Inflammatory macrophage treated with lipopolysaccharide for 1 hour (primary cell): ENCODE measurements at places on chromosomes 11 and 22.

DNA sequence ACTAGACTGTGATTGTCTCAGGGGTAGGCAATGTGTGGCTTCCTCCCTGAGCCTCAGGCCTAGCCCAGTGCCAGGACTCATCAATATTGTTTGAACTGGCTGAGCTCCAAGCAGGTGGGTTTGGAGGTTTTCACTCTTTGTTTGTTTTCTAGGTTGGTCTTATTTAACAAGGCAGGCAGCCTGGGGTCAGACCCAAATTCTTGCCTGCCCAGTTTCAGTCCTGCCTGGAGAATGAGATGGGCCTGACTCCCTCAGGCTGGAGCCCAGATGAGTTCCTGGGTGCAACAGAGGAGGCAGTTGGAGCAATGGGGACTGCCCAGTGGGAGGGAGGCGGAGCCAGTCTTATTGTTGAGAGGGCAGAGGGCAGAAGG is 28.3 kb upstream of the TP53I11 start:
- DNase-seq = no peak

GRCh38 chr11:40100781-40101180 is 1358.7 kb downstream of the LRRC4C start:
- no peak for DNase-seq

- no peak for DNase-seq
These were observed 116.2 kb downstream of the NECTIN1 start for GRCh38 chr11:119612814-119613213.

GRCh38 chr11:9606809-9607510 is 33.5 kb downstream of the WEE1 start:
- DNase-seq = no peak

- DNase-seq = no peak
These were observed 5.8 kb upstream of the NECTIN1 start for GRCh38 chr11:119734788-119735187.

- DNase-seq = no peak
These were observed 73.1 kb downstream of the ELP4 start for GRCh38 chr11:31582697-31583096.

- DNase-seq = no peak
These were observed 743.4 kb upstream of the CNTN5 start for GRCh38 chr11:98277251-98277912.

- DNase-seq = peak; percentile 67
These were observed 4.2 kb upstream of the FXYD2 start for GRCh38 chr11:117828611-117829368.

GRCh38 chr22:20148414-20148813 is 2.4 kb downstream of the CCDC188 start:
- no peak for DNase-seq

GRCh38 chr11:46386005-46386578 is 4.6 kb downstream of the MDK start:
- DNase-seq = peak; percentile 22

GRCh38 chr11:126647735-126648134 is 292.2 kb downstream of the ST3GAL4 start:
- no peak for DNase-seq

DNA sequence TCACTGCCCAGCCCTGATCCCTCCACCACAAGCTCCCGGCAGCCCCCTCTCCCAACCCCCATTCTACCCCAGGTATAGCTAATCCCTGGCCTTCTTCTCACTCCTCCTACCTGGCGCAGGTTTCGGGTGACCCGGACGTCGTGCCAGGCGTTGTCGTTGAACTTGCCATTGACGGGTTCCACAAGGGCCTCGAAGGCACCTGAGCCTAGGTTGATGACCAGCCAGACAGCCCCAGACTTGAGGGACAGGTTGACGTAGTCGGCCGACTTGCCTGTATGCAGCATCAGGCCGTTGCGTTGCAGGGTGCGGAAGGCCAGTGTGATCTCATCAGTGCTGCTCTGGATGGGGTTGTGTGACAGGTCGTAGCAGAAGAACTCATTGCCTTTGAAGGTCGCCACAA is 37.5 kb downstream of the NRXN2 start:
- DNase-seq = no peak

DNA sequence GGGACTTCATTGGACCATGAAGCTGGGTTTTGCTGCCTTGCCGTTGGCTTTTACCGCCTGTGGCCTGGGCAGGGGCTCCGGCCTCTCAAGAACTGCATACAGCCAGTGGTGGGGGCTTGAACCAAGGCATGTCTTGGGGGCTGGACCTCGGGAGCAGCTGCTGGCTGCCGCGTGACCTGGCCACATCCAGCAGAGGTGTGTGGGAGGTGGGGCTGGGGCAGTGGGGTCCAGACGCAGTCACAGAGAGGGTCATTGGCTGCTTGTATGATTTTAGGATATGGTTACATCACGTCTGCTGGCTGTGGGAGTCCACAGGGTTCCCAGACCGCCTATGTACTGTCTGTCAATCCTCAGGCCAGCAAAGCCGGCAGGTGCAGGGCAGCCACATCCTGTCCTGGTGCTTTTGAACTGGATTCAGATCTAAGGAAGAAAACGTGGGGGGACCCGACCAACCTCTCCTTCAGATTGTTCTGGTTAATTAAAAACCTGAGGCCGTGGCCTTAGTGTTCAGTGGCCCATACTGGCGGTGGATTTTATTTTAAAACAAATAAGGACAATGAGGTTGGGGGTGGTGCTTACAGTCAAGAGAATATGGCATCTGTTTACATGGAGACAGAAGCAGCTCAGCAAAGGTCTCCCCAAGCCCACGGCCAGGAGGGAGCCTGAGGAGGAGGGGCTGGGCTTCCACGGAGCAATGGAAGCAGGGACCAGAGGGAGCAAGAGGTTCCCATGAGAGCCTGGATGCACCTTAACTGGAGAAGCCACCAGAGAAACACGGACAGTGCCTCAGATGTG is 426.0 kb downstream of the TBC1D22A start:
- DNase-seq = no peak

GRCh38 chr22:46876357-46876934 is 114.0 kb downstream of the TBC1D22A start:
- no peak for DNase-seq

DNA sequence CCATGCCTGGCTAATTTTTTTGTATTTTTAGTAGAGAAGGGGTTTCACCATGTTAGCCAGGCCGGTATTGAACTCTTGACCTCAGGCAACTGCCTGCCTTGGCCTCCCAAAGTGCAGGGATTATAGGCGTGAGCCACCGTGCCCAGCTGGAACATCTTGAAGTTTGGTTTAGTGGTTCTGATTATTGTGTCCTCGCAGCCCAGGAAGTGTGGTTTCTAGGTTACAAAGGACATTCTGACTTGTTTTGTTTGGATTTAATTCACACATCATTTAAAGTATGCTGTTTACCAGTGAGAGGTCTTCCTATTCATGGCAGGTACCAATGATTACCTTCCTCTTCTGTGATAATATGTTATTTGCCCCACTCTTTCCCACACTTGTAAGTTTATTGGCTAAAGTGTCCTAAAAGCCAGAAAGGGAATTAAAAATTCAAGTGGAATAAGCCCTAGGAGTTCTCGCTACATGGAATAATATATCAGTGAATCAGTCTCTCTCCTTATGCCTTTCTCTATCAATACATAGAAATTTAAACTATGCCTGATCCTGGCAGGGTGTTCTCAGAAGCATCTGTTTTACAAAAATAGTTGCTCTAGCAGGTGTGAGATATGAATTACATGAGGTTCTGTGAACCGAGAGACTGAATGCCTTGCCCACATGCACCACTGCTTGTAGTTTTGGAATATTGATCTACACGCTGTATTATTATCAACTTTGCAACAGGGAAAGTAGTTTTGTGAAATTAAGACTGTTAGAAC is 263.1 kb downstream of the DDX10 start:
- DNase-seq = no peak

DNA sequence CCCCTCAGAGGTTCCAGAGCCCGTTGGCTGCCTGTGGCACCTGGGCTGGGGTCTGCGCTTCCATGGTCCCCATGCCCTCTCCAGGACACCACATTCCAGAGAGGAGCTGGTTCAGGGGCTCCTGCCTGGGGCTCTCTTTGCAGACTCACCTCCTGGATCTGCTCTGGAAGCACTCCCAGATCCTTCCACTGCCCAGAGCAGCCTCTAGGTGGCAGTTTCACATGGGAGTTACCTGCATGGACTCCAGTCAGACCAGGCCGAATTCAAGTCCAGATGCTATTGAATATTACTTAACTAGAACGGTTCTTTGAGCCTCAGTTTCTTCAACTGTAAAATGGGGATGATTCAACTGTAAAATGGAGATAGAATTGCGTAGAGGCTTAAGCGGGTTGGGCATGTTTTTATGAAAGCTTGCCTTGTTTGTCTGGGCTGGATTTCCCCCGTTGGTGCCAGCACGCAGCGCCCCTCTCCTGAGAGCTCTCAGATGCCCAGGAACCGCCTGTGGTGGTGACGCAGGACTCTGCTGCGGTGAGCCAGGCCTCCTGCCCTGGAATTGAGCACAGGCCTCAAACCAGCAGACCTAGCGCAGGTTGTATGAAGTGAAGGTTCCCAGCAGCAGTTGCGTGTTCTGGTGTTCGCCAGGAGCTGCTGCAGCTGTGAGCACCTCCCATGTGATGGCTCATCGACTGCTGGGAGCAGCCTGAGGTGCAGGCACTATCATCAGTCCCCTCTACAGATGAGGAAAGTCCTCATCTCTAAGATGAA is 44.2 kb downstream of the LMO1 start:
- no peak for DNase-seq

- DNase-seq = no peak
These were observed 11.6 kb downstream of the PLAAT4 start for GRCh38 chr11:63548178-63548577.

GRCh38 chr11:68414496-68415221 is 45.9 kb upstream of the PPP6R3 start:
- DNase-seq = no peak

GRCh38 chr11:5712507-5712906 is 22.9 kb downstream of the TRIM22 start:
- no peak for DNase-seq

DNA sequence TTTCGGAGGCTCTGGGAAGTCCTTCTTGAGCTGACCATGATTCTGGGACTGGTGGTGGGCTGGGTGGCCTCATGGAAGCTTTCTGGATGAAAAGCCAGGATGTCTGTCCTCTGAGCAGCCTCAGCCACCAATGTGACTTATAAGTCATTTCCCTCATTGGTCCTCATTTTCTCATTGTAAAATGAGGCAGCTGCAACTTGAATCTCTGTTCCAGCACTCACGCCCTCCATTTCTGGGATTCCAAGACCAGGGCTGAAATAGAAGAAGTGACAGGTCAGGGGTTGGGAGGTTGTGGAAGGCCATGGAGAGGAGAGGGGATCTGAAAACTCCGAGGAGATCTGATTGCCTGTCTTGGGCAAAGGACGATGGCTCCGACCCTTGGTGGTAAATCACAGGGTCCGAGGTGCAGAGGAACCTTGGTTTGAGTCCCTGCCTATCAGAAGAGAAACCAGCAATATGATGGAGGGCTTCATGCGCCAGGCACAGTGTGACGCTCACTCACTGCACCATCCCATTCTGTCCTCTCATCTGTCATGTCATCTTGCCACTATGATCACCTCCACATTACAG is 38.3 kb downstream of the TSPAN18 start:
- no peak for DNase-seq

- no peak for DNase-seq
These were observed 127.3 kb downstream of the MORC2 start for GRCh38 chr22:30841273-30841672.

DNA sequence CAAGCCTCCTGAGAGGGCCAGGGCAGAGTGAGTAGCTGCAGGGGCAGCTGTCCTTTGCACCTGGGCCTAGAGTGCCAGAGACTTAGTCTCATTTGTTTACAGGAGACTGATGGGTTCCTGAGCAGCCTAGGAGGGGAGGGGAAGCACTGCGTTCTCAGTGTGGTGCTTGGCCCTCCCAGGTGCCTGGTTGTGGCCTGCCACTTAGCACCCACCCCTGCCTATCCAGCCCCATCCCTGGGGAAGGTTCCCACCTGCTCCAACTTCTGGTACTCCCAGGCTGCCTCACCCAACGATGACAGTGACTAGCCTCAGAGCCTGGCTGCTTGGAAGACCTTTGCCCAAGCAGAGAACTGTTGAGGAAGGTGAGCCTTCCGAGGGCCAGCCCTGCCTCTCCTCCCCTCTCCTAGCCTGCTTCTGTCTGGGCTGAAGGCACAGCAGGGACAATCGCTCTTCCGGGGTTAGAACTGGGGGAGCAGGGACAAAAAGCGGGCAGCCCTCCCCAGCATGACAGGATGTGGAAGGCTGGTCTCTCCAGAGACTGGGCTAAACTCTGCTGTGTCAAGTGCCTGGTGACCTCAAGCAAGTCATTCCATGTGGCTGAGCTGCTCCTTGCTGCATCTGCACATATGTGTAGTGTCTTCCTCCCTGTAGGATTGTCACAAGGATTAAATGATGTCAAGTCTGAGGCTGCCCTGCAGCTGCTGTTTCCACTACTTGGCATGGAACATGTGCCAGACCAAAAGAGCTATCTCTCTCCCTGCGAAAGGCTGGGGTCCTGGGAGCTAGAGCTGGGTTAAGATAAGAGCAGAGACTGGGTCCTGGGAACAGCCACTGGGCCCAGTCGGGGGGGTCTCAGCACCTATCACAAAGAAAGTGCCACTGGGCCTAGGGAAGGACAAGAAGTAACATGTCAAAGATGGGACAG is 9.9 kb downstream of the KCNQ1OT1 start:
- no peak for DNase-seq

GRCh38 chr11:87423161-87423560 is 385.4 kb downstream of the TMEM135 start:
- no peak for DNase-seq

DNA sequence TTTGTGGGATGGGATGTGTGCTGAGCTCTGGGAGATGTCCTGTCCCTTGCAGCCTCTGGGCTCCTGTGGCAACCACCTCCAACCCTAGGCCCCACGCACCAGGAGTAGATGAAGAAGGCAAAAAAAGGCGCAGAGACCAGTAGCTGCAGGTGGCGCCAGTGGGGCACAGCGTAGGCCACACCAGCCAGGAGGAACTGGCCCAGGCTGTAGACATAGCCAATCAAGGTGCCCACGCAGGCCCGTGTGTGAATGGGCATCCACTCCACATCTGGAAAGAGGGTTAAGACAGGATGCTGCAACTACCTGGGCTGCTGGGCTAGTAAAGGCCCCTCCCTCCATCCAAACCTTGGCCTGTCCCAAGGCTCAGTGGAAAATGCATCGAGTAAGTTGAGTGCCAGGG is 3.0 kb downstream of the SLC22A6 start:
- no peak for DNase-seq

DNA sequence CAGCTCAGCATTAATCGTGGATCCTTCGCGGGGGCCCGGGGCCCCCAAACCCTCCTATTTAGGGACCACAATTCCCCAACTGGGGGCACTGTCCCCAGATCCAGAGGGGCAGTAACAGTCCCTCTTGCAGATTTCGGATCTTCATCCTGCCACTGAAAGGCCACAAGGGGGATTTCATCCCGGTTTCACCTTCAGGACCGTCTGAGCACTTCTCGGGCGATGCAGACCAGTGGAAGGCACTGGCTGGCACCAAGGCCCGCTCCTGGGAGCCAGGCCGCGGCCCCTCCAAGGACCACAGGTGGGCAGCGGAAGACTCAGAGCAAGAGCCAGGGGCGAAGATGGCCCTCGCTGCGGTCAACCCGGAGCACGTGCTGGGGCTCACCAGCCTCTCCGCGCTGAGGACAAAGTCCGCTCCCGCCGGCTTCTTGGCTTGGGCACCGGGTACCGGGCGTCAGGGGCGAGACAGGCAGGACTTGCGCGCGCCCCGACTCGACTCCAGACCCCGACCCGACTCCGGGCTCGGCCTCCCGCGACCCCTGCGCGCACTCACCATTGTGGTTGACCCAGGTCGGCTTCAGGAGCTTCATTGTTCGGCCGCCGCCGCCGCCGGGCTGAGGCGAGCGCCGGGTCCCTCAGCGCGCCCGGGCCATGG is 517 bp downstream of the HIRA start:
- no peak for DNase-seq

GRCh38 chr11:117670924-117671323 is 126.1 kb downstream of the DSCAML1 start:
- no peak for DNase-seq

- DNase-seq = no peak
These were observed 1032.4 kb downstream of the TBC1D22A start for GRCh38 chr22:47794851-47795250.
